Chondrocyte (in vitro differentiated cells): ENCODE measurements at places on chromosomes 1 and 21. TPM values are rescaled to one million over a fixed set of nuclear protein-coding genes. Genes with fewer than 3 reads are reported as not detected.

The LCE2B gene
- not detected in 3 replicates for total RNA-seq

GRCh38 chr1:244353551-244354091, 98.1 kb downstream of the ADSS2 start:
- H3K27ac ChIP-seq, result peak overlapping the region; percentile 96
- H3K4me1 ChIP-seq, result peaks cover 50% of the 10 kb centered on the region
- H3K4me3 ChIP-seq, result peak overlapping the region; percentile 12
- H3K36me3 ChIP-seq, result no peaks in the 10 kb centered on the region
- H3K27me3 ChIP-seq, result no peaks in the 10 kb centered on the region

DNA sequence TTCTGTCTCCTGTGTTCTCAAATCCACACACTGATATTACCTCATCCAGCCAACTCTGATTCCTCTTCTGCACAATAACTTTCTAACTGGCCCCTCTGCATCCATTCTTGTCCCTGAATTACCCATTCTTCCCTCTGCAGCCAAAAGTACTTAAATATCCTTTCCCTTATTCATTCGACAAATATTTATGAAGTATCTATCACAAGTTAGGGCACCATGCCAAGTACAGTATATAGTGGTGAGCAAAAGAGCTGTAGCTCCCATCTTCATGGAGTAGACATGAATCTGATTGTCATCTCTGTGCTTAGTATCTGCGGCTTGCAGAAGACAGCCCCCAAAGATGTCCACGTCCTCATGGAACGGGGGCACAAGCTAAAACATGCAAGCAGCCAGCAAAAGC, 316.8 kb downstream of the SETD4 start:
- H3K27ac ChIP-seq, result no peak overlapping the region
- H3K4me3 ChIP-seq, result no peak overlapping the region
- H3K27me3 ChIP-seq, result no peaks in the 10 kb centered on the region
- no peak for DNase-seq

The KDF1 gene
- total RNA-seq, result not detected in 3 replicates

GRCh38 chr1:220127076-220127475, 33.1 kb downstream of the IARS2 start:
- peaks cover 16% of the 10 kb centered on the region for H3K36me3 ChIP-seq
- H3K27me3 ChIP-seq, result no peaks in the 10 kb centered on the region
- H3K4me1 ChIP-seq, result peaks cover 11% of the 10 kb centered on the region
- H3K27ac ChIP-seq, result no peak overlapping the region
- no peak overlapping the region for H3K4me3 ChIP-seq

DNA sequence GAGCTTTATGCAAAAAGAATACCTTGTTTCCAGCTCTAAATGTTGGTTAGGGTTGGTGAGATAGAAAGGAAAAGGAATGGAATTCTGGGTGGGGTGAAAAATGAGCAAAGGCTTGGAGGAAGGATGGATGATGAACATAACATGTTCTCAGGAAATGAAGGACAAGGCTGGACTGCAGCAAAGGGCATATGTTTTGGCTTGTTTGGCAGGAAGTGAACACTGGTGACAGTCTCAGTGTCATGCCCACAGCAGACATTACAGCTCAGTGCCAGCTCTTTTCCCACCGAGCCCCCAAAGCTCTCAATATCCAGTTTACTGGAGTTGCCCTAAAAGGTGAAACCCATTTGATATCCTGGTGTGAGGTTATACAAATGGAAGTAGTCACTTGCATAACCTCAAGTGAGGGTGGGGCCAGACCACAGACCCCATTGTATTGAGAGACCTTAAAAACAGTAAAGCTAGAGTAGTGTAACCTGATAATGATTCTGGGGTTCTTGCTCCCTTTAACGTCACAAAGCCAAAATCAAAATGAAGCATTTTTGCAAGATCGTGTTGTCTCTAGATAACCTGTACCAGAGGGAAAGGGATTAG, 270.6 kb downstream of the NFIA start:
- H3K4me1 ChIP-seq, result peaks cover 19% of the 10 kb centered on the region
- no peak for DNase-seq
- H3K27ac ChIP-seq, result no peak overlapping the region
- H3K36me3 ChIP-seq, result peaks cover 17% of the 10 kb centered on the region
- no peak overlapping the region for H3K4me3 ChIP-seq
- H3K27me3 ChIP-seq, result no peaks in the 10 kb centered on the region
